Ovary (tissue), 10 donors: ENCODE measurements at places on chromosomes 7 and 10. TPM values are rescaled to one million over a fixed set of nuclear protein-coding genes. Genes with fewer than 3 reads are reported as not detected.

DNA sequence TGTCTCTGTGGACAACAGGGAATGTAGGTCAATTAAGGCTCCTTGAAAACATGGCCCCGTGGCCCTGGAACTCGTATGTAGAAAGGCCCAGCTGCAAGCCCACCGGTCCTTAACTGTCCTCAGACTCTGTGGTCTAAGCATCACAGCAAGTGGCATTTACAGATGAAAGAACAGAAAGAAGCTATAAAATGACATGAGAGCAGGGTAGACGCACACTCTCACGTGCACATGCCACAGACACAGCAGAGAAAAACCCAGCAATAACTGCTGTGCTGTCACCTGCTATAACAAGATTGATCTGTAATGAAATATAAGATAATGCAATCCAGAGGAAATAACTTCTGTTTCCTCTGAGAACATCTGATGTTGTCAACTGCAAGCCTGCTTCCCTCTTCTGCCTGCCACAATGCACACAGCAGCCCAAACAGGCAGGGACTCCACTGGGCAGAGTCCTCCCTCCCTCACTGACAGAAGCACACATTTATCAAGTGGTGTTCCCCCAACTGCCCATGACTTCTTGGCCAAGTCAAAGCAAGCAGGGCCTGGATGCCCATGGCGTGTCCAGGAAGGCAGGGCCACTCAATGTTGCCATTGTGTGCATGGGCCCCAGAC, 63.9 kb downstream of the GFRA1 start:
- H3K36me3 ChIP-seq, result no peaks in the 10 kb centered on the region
- no peak for DNase-seq
- H3K27me3 ChIP-seq, result no peaks in the 10 kb centered on the region
- H3K4me3 ChIP-seq, result no peak overlapping the region
- H3K4me1 ChIP-seq, result no peaks in the 10 kb centered on the region
- no peak overlapping the region for H3K27ac ChIP-seq

DNA sequence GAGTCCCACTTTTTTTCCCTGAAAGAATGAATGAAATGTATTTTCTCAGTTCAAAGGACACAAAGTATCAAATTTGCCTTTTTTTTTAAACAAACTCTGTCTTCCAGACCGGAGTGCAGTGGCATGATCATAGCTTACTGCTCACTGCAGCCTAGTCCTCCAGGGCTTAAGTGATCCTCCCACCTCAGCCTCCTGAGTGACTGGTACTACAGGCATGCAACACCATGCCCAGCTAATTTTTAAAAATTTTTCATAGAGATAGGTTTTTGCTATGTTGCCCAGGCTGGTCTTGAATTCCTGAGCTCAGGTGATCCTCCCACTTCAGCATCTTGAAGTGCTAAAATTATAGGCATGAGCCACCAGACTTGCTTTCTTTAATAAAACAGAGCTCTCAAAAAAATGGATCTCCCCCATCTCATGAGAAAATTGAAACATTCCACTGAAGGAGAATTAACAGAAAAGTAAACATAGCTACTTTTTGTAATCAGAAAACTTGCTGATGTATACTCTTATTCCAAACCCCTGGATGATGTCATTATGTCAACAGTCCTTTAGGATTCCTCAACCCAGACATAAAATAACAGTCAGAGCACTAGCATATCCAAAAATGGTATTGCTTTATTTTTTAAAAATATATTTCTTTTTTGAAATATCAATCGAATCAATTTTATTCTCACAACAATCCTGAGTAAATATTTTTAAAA, 12.3 kb upstream of the TRDMT1 start:
- H3K4me3 ChIP-seq, result no peak overlapping the region
- H3K4me1 ChIP-seq, result peaks cover 9% of the 10 kb centered on the region
- H3K27me3 ChIP-seq, result no peaks in the 10 kb centered on the region
- H3K36me3 ChIP-seq, result no peaks in the 10 kb centered on the region

DNA sequence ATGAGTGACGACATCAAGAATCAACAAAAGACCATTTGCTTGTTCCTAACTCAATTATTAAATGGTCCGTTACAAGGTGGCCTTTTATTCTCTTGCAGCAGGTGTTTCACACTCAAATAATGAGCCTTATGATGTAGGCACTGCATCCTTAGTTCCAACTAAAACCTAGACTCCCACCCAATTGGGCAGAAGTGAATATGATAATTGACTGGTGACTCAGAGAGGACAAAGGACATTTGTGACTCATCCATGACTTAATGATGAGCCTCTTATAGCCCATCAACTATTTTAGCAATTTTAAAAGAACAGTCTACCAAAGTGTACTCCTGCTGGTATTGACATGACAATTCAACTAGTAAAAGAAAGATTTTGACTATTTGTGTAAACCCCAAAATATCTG, 1027.8 kb upstream of the PHF14 start:
- no peaks in the 10 kb centered on the region for H3K4me1 ChIP-seq
- no peaks in the 10 kb centered on the region for H3K27me3 ChIP-seq
- H3K27ac ChIP-seq, result no peak overlapping the region
- no peak overlapping the region for H3K4me3 ChIP-seq
- H3K36me3 ChIP-seq, result no peaks in the 10 kb centered on the region
- no peak for DNase-seq

DNA sequence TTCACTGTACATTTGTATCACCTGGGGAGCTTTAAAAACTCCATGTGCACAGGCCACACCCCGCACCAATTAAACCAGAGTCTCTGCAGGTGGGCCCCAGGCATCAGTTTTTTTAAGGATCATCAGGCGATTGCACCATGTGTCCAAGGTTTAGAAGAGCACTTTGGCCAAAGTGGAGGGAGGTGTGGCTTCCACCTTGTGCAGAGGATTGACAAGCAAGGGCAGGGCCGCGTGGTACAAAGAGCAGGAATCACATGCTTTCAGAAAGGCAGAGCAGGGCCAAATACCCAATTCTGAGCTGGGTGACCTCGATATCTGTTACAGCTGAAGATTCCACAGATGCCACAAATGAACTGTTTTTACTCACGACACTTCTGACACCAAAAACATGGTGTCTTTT, 52.4 kb downstream of the NOC3L start:
- no peaks in the 10 kb centered on the region for H3K36me3 ChIP-seq
- no peak overlapping the region for H3K4me3 ChIP-seq
- DNase-seq, result no peak
- H3K27ac ChIP-seq, result no peak overlapping the region

DNA sequence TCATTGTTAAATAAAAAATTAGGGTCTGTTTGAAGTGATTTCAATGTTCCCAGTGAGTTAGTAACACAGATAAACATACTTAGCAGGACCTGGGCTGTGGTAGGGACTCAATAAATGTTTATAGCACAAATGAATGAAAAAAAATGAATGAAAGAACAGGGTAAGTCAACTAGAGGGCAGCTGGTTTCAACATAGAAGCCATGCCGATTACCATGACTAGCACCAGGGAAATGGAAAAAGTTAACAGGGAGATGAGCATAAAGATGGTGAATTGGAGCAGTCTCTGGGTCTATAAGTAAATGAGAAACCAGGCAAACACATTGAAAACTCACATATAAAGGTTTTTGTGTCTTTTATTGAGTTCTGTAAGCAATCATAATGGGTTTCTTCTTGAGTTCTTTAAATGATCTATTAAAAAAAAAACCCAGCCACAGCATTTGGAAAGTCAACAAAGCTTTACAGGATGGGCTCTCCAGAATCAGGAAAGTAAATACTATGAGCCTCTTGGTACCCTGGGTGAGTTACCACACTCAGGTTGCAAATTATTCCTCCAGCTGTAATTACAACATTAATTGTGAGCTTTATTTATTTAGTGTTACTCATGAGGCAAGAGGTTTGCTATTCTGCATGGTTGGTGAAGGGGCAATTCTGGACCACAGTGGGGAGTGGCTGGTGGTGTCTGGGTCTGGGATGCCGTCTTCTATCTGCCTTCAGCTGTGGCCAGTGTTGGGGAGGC, 46.1 kb upstream of the MTPN start:
- H3K36me3 ChIP-seq, result no peaks in the 10 kb centered on the region
- no peaks in the 10 kb centered on the region for H3K27me3 ChIP-seq
- H3K4me3 ChIP-seq, result no peak overlapping the region
- no peak for DNase-seq

DNA sequence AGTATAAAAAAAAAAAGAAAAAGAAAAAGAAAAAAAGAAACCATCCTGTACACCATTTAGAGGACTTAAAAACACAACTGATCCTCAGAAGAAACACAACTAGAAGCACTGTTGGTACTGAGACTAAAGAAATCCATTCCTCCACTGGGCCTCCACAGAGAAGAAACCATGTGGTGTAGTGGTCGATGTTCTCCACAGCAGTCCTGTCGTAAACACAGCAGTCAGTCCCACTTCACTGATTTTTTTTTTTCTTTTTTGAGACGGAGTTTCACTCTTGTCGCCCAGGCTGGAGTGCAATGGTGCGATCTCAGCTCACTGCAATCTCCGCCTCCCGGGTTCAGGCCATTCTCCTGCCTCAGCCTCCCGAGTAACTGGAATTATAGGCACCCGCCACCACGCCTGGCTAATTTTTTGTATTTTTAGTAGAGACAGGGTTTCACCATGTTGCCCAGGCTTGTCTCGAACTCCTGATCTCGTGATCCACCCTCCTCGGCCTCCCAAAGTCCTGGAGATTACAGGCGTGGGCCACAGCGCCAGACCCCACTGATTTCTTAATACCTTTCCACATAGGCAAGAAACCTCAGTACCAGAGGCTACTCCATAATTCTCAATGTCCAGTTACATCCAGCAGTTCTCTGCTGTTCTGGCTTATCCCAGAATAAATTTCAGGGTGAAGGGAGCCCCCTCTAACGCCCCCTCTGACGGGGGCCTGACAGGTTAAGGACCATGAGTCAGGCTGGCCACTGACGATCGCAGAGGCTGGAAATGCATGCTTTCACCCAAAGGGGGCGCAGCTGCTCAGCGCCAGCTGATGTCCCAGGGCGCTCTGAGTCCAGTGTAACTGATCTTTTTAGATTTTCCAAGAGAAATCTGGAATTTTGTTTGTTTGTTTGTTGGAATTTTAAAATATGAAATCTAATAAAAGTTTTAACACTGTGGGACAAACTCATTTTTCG, 24.8 kb upstream of the FFAR4 start:
- no peak overlapping the region for H3K27ac ChIP-seq
- no peaks in the 10 kb centered on the region for H3K4me1 ChIP-seq
- DNase-seq, result no peak
- no peak overlapping the region for H3K4me3 ChIP-seq
- H3K27me3 ChIP-seq, result no peaks in the 10 kb centered on the region

The WEE2 gene
- 0.20 TPM for total RNA-seq

GRCh38 chr7:100584054-100584682, 1.8 kb downstream of the LRCH4 start:
- no peaks in the 10 kb centered on the region for H3K36me3 ChIP-seq
- peaks cover 14% of the 10 kb centered on the region for H3K4me1 ChIP-seq
- H3K27ac ChIP-seq, result peak overlapping the region; percentile 62
- peak; percentile 39 for DNase-seq

The MOGAT3 gene
- not detected for total RNA-seq

The HOXA6 gene
- total RNA-seq, result 0.32 TPM

The HERC4 gene
- 50.4 TPM for total RNA-seq

The FAM237B gene
- not detected for total RNA-seq

DNA sequence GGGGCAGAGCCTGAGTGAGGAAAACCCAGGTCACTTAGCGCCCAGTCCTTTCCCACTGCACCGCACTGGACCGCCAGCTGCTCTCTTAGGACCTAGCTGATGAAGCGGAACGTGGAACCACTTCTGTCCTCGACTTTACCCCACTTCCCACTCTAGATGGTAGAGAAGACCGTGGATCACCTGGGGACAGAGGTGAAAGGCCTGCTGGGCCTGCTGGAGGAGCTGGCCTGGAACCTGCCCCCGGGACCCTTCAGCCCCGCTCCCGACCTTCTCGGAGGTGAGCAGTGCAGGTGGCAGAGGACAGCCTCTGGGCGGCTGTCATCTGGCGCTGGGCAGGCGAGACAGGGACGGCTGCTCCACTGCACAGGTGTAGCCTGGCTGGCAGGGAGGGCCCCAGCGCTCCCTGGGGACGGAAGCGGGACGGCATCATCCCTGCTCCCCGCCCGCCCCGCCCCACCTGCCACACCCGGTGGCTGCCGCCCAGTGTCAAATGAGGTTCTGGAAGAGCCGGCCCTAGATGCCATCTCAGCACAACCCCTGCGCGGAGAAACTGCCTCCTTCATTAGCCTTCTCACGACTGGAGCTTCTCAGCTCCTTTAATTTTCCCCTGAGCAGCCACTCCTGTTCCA, 11.7 kb downstream of the PLAC9 start:
- no peak overlapping the region for H3K4me3 ChIP-seq
- no peak for DNase-seq
- peaks cover 8% of the 10 kb centered on the region for H3K4me1 ChIP-seq
- H3K27me3 ChIP-seq, result no peaks in the 10 kb centered on the region
- no peak overlapping the region for H3K27ac ChIP-seq

The A1CF gene
- not detected for total RNA-seq

- no peak for DNase-seq
- no peaks in the 10 kb centered on the region for H3K27me3 ChIP-seq
- H3K36me3 ChIP-seq, result no peaks in the 10 kb centered on the region
- no peak overlapping the region for H3K4me3 ChIP-seq
These were observed 297.1 kb upstream of the LRGUK start for GRCh38 chr7:133830081-133830480.

DNA sequence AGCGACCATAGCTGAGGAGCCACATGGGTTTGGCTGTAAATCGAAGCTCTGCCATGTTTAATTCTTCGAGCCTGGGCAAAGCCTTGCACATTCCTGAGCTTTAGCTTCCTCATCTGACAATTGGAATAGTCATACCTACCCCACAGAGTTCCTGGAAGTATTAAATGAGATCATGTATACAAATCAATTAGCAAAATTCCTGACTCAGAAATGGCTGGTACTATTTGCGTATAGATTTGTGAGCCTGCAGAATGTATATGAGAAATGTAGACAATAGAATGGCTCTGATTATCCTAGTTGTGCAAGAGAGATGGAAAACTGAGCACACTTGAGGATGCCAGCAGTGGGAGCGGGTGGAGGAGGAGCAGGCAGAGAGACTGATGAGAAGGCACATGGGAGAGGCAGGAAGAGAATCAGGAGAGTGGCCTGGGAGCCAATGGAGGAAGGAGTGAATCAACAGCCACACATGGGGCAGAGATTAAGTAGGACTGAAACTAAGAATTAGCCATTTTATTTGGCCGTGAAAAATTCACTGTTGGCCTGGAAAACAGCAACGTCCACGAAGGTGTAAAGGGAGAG, 128.0 kb upstream of the C1GALT1 start:
- H3K27ac ChIP-seq, result no peak overlapping the region
- DNase-seq, result no peak
- no peaks in the 10 kb centered on the region for H3K27me3 ChIP-seq
- H3K4me3 ChIP-seq, result no peak overlapping the region

GRCh38 chr7:138382862-138383565, 77.0 kb upstream of the TRIM24 start:
- DNase-seq, result no peak
- H3K36me3 ChIP-seq, result no peaks in the 10 kb centered on the region
- no peaks in the 10 kb centered on the region for H3K4me1 ChIP-seq

DNA sequence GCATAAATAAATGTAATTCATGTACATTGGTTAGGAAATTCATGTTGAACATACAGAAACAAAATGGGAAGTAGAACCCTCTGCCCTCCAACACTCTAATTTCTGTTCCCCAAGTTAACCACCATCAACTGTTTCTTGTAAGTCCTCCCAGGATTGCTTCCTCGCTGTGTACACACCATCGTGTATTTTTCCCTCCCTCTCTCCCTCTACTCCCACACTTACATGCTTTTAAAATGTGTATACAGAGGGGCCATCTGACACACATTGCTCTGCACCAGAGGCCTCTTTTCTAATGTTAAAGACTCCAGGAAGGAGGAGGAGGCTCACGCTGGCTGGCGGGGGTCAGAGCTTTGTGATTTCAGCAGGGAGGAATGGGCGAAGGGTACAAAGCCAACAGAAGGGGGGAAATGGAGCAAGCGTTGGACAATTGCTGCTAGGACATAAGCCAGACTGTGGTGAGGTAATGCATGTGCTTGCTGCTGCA, 1.9 kb upstream of the EPHA1 start:
- H3K27me3 ChIP-seq, result no peaks in the 10 kb centered on the region
- no peak overlapping the region for H3K4me3 ChIP-seq
- H3K4me1 ChIP-seq, result peaks cover 4% of the 10 kb centered on the region
